ENCODE measurements at places on chromosomes 7 and 10.

DNA sequence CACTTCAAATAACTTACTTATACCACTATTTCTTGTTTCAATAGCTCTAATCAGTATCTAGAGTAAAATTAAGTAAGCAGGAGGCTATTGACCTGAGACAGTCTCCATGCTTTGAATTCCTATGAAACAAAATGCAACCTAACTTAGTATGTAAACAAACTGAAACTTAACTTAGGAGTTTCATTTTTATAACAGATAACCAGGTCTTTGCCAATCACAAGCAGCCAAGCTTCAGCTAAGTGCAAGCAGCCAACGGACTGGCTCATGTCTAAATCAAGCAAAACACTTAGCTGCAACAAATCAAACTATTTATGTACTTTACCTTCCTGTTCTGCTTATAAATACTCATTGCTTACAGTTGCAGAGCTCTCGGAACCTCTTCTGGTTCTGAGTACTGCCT, 4.4 kb upstream of the GSTK1 start:
- no peak for DNase-seq

GRCh38 chr10:119575991-119576390, 20.8 kb downstream of the TIAL1 start:
- DNase-seq, result no peak

GRCh38 chr7:100532165-100533022, 6.6 kb upstream of the AGFG2 start:
- no peak for DNase-seq

DNA sequence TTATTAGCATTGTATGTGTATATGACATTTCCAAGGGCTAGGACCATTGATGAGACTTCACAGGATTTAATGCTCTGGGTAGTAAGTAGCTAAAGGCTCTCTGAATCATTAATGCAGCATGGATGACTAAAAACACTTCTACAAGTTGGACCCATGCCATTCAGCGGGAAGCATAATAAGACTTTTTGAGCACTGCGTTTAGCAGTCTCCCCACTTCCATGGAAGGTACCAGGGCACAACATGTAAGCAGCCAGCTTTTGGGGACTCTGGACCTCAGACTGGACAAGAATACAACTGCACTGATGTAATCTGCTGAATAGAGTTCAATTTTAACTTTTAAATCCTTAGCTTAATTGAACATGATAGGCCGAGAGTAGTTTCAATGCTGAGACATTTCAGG, 191.7 kb upstream of the IMMP2L start:
- DNase-seq, result no peak

DNA sequence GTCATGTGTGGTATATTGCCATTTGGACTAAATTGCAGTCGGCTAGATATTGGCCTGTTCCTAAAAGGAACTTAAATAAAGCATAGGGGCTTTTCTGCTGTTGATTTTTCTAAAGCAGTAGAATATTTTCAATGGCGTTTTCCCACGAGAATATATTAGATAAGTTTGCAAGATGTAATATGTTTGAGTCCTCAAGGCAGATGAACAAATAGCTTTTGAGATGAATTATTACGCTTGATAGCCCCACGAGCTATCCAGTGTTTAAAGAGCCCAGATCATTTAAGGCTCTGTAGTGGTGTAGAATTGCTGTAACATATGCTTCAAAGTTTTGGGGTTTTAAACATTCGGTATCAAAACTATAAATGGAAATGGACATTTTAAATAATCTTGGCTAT, 2.9 kb downstream of the CELF2 start:
- no peak for DNase-seq

- no peak for DNase-seq
Observed at GRCh38 chr10:78185693-78186055, 152.0 kb downstream of the RPS24 start.

- DNase-seq, result no peak
Observed at GRCh38 chr7:121157885-121158590, 169.5 kb downstream of the CPED1 start.

DNA sequence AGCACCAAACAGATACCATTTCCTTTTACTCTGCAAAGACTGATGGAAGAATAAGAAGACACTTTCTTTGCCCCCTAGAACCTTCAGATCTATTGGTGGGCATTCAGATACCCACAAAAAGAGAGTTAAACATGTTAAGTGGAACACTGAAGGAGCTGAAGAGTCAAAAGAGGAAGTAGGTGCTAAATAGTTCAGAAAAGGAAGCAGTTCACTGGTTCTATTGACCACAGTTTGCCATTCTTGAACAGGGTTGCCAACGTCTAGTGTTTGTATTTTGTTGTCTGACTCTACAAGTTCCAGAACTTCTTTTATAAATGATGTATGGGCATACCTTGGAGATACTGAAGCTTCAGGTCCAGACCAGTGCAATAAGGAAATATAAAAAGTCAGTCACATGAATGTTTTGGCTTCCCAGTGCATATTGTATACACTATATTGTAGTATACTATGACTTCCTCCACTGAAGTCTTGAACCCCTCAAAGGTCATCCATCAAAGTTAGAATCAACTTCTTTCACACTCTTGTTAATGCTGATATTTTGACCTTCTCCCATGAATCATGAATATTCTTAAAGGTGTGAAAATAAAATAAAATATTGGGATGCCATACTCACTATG, 47.5 kb upstream of the AGR3 start:
- no peak for DNase-seq

DNA sequence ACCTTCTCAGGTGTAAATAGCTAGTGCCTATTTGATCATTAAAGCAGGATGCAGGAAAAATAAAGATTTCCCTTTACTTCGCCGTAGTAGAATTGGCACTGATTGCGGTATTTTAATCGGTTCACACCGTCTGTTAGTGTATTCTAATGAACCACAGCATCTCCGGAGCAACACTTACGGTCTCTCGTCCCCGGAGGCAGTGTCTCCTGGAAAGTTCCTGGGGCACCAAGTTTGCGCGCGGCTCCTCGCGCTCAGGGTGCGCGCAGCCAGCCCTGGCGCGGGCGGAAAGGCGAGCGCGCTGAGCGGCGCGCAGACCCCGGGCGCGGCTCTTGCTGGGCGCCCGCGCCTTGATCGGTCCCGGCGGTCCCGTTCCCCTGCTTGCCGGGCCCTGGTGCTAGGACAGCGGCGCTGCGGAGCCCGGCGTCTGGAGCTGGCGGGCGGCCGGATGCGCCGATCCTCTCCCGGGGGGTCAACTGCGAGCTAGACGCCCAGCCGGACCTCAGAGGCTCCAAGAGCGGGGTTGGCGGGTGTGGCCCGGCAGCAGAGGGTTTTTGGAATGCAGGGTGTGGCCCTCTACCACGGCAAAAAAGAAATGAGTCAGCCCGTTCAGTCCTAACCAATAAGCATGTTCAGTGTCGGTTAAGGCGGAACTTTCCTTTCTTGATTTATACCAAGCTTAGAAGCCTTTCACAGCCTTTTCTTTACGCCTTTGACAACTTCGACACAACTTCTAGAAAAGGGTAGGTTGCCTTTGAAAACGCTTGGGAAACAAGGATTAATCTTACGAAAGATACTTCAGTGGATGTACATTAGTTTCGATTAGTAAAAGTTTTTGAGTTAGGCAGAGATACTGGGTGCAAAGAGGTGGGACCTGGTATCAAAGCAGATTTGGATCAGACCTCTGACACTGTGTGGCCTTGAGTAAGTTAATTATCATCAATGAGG, 166.8 kb upstream of the ASAH2 start:
- DNase-seq, result no peak

DNA sequence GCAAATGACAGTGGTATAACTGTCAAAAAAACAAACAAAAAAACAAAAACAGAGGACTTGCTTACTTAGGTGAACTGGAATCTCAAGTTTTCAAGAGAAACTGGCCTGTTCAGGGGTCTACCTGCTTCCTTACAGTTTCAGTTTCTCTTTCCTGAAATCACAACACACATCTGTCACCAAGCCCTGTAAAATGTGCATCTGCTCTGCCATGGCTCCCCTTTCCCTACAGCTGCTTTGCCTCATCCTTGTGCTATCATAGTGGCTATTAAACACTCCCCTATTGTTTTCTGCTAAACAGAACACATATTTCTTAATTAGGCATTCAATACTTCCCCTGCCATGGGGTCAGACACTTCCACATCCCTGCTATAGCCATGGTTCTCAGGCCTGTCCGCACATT, 37.6 kb downstream of the CPED1 start:
- no peak for DNase-seq

DNA sequence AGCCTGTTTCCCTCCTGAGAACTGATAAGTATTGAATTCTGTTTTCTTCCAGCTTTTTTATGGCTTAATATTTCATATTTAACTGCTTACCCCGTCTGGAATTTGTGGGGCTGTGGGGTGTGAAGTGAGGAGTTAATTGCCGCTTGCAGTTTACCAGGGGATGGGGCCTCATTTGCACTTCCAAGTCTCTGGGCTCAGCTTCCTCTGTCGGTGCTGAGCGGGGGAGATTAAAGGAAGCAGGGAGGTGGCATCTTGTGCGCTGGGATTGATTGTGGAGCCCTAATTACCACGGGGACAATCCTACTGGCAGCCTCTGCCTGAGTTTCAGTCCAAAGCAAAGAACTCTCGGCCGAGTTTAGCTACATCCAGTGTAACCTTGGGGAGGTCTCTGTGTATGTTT, 33.4 kb downstream of the ELFN1 start:
- no peak for DNase-seq

GRCh38 chr7:12705878-12706277, 18.4 kb downstream of the ARL4A start:
- DNase-seq, result no peak

GRCh38 chr10:43059828-43060227, 17.0 kb upstream of the RET start:
- DNase-seq, result no peak
